ENCODE measurements at places on chromosomes 2 and 18.

DNA sequence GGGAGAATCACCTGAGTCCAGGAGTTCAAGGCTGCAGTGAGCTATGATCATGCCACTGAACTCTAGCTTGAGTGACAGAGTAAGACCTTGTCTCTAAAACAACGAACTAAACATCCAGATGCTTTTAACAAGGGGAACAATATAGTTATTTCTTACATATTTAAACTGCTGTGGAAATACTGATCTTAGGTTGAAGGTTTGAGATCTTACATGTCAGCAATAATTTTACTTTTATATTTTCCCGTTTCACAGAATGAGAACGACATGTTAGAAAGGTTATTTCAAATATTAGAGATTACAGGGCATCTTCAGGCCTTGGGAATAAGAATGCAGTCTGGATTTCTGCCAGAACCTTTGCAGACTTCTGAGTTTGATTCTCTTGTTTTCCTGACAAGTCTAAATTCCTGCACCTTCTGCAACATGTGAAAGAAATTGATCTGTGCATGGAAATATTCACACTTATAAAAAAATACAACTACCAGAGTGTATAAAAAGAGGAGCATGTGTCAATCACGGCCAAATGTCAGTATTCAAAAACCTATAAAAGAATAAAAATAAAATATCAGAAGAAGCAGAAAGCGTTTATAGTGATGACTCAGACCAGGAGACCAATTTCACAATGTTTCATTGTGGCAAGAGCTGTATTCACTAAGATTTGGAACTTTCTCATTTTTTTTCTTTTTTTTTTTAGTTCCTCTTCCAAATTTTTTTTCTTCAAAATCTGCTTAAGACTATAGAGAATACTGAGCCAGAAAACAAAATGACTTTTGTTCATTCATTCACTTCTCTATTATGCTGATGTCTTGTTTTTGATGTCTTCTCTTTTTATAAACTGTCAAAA is 29.6 kb downstream of the COLEC12 start:
- H3K36me3 ChIP-seq: peaks cover 2% of the 10 kb centered on the region
- H3K4me1 ChIP-seq: peaks cover 32% of the 10 kb centered on the region
- no peak for DNase-seq
- no peak overlapping the region for H3K4me3 ChIP-seq
- peak overlapping the region; percentile 54 for H3K27ac ChIP-seq
- H3K27me3 ChIP-seq: no peaks in the 10 kb centered on the region

- H3K27ac ChIP-seq: no peak overlapping the region
- H3K4me3 ChIP-seq: no peak overlapping the region
- no peak for DNase-seq
- H3K36me3 ChIP-seq: peaks cover 2% of the 10 kb centered on the region
- peaks cover 20% of the 10 kb centered on the region for H3K4me1 ChIP-seq
These were observed 3.5 kb downstream of the ACTR2 start for GRCh38 chr2:65231121-65231520.

DNA sequence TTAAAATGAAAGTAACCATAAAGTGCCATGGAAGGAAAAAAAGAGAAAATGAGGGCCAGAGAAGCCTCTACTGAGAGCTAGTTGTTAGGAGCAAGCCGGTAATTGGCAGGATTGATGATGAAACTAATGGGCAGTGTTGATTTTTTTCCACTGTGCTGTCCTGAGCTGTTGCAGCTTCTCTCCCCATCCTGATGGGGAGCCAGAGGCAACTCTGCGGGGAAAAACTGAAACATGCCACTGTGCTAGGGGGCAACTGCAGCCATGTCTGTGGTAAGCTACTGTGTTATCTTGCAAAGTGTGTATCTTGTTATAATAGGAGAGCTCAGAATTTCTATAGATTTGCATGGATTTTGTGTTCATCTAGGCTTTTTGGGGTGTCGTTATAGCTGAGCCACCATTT is 487.9 kb downstream of the STK39 start:
- no peak overlapping the region for H3K4me3 ChIP-seq
- H3K4me1 ChIP-seq: peaks cover 22% of the 10 kb centered on the region
- no peak for DNase-seq
- no peaks in the 10 kb centered on the region for H3K27me3 ChIP-seq
- no peak overlapping the region for H3K27ac ChIP-seq
- no peaks in the 10 kb centered on the region for H3K36me3 ChIP-seq

- H3K4me1 ChIP-seq: no peaks in the 10 kb centered on the region
- H3K36me3 ChIP-seq: no peaks in the 10 kb centered on the region
- DNase-seq: no peak
These were observed 9.5 kb upstream of the NGEF start for GRCh38 chr2:233022561-233022960.

DNA sequence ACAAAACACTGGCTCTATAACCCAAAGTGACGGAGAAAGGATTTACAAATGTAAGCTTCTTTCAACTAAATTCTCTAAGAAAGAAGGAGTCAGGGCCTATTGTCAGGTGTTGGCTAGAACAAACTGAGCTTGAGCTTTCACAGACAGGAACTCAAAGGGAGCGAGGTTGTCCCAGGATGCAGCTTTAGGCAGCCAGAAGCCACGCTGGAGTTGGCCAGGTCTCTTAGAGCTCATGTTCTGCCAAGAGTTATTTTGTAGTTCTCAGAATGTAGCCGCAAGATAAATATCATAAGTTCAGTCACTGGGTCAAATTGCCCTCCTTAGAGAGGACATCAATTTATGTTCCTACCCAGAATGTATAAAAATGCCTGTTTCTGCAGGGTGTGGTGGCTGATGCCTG is 54.1 kb upstream of the GREB1L start:
- no peak overlapping the region for H3K27ac ChIP-seq
- no peaks in the 10 kb centered on the region for H3K36me3 ChIP-seq
- no peak for DNase-seq
- H3K27me3 ChIP-seq: peaks cover 3% of the 10 kb centered on the region
- H3K4me1 ChIP-seq: no peaks in the 10 kb centered on the region

DNA sequence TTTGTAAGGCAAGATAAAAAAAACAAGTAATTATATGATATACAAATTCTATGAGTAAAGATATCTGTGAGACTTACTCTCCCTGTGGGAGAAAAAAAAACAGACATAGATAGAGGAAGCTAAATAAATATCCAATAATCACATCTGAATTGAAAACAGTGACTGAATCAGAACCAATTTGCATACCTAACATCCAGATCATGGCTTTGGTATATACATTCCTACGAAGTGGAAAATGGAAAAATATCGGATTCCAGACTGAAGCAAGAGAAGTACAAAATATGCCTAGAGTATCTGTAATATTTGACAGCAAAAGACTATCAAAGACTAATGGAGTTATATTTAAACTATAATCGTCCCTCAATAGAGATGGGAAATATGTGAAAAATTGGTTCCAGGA is 1108.1 kb upstream of the CHAC2 start:
- no peak for DNase-seq
- H3K4me3 ChIP-seq: no peak overlapping the region
- H3K27ac ChIP-seq: no peak overlapping the region

GRCh38 chr2:151037434-151037833 is 224.2 kb downstream of the RBM43 start:
- H3K36me3 ChIP-seq: no peaks in the 10 kb centered on the region
- peaks cover 26% of the 10 kb centered on the region for H3K4me1 ChIP-seq
- no peak overlapping the region for H3K4me3 ChIP-seq
- H3K27ac ChIP-seq: no peak overlapping the region
- H3K27me3 ChIP-seq: no peaks in the 10 kb centered on the region

- no peaks in the 10 kb centered on the region for H3K27me3 ChIP-seq
- no peak for DNase-seq
- H3K36me3 ChIP-seq: no peaks in the 10 kb centered on the region
- peaks cover 34% of the 10 kb centered on the region for H3K4me1 ChIP-seq
- no peak overlapping the region for H3K4me3 ChIP-seq
These were observed 86.0 kb downstream of the ICOS start for GRCh38 chr2:204022550-204022949.

GRCh38 chr2:187390891-187391290 is 57.2 kb downstream of the CALCRL start:
- H3K4me1 ChIP-seq: no peaks in the 10 kb centered on the region
- no peaks in the 10 kb centered on the region for H3K36me3 ChIP-seq
- H3K4me3 ChIP-seq: no peak overlapping the region

- H3K27me3 ChIP-seq: no peaks in the 10 kb centered on the region
- no peak for DNase-seq
- H3K4me1 ChIP-seq: peaks cover 3% of the 10 kb centered on the region
- no peak overlapping the region for H3K4me3 ChIP-seq
- H3K36me3 ChIP-seq: no peaks in the 10 kb centered on the region
These were observed 27.6 kb downstream of the ANKAR start for GRCh38 chr2:189702071-189702470.

- no peaks in the 10 kb centered on the region for H3K27me3 ChIP-seq
- H3K36me3 ChIP-seq: peaks cover 49% of the 10 kb centered on the region
- H3K4me1 ChIP-seq: no peaks in the 10 kb centered on the region
- DNase-seq: no peak
- H3K4me3 ChIP-seq: no peak overlapping the region
These were observed 90.1 kb downstream of the ABI2 start for GRCh38 chr2:203418271-203418670.

DNA sequence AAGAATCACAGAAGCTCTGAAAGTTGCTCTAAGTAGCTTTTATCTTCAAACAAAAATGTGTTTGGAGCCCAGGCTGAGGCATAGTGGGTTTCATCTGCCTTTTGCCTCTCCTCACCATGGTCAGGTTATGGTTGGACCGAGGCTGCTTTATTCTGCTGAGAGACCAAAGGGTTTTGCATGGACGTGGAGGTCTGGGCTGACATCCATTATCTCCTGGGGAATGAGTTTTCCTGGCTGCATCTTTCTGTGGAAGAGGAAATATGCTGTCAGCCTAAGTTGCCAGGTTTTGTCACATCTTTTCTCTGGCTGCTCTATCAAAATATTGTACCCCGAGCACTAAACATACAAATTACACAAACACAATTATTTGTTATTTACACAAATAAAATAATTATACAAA is 223.2 kb downstream of the LDLRAD4 start:
- H3K36me3 ChIP-seq: no peaks in the 10 kb centered on the region
- no peak overlapping the region for H3K4me3 ChIP-seq
- H3K27me3 ChIP-seq: peaks cover 5% of the 10 kb centered on the region
- peaks cover 24% of the 10 kb centered on the region for H3K4me1 ChIP-seq

DNA sequence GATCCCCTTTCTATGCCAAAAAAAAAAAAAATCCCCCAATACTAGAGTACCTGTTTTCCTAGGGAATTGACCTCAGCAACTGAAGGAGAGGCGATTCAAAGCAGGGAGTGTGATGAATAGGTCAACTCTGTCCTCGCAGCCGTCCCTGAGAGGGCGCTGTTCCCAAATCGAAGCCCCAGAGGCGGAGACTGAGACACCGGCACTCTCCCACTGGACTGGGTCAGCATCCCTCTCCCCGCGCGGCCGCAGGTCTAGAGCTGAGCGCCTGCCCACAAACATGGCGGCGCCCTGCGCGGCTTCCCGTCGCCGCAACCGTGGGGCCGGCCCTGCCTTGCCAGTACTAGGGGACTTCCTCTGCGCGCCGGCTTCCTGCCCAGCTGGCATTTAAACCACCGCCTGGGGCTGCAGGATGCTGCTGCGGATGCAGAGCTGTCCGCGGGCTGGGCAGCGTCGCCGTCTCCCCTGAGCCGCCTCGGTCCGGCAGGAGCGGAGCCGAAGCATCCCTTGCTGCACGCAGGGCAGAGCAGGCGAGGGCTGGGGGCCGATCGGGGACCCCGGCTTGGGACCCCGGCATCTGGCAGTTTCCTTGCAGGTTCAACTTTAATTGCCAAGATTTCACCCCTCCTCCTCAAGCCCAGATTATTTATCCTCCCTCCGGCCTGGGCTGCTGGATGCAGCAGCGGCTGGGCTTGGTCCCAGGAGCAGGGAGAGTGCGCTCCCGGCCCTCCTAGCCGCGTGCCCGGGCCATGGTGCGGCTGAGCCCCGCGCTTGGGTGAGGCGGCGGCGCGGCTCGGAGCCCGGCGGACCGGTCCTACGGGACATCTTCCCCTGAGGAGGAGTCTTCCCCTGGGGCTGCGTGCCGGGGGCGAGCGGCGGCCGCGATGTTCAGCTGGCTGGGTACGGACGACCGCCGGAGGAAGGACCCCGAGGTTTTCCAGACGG is at the start of gene EHD3:
EHD3 (plus strand) TSS at position 412 of the 942 bp plus-strand sequence; CDS start at position 882, 470 bp downstream.
- H3K4me1 ChIP-seq: peaks cover 54% of the 10 kb centered on the region
- H3K36me3 ChIP-seq: no peaks in the 10 kb centered on the region
- H3K27ac ChIP-seq: peak within 1 kb of the TSS; percentile 49
- H3K4me3 ChIP-seq: peak within 1 kb of the TSS; percentile 76
- DNase-seq: peak; percentile 83

DNA sequence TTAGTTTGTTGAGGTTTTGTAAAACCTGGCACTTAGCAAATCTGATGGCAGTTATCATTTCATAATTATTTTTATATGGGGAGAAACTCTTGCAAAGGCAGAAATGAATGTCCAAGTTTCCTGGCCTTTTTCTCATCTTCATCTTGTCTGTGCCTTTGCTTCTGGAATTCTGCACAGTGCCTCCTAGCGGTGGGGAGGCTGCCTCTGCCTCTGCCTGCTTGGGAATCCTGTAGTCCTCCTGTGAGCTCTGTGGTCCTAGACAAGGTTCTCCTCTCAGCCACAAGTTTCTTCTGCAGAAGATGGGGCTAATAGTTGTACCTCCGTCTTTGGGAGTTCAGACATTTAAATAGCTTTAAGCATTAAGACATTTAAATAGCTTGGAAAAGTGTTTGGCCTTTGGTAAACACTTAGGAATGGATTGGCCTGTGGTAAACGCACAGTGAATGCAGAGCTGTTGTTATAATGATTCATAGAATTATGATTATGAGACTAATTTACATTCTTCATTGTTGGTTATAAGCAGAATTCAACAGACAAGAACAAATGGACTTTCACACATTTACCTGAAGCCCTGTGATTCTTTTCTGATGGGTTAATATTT is 101.2 kb downstream of the ZNF236 start:
- no peaks in the 10 kb centered on the region for H3K4me1 ChIP-seq
- H3K4me3 ChIP-seq: no peak overlapping the region
- no peaks in the 10 kb centered on the region for H3K27me3 ChIP-seq
- DNase-seq: no peak
- H3K27ac ChIP-seq: no peak overlapping the region
- H3K36me3 ChIP-seq: peaks cover 41% of the 10 kb centered on the region

DNA sequence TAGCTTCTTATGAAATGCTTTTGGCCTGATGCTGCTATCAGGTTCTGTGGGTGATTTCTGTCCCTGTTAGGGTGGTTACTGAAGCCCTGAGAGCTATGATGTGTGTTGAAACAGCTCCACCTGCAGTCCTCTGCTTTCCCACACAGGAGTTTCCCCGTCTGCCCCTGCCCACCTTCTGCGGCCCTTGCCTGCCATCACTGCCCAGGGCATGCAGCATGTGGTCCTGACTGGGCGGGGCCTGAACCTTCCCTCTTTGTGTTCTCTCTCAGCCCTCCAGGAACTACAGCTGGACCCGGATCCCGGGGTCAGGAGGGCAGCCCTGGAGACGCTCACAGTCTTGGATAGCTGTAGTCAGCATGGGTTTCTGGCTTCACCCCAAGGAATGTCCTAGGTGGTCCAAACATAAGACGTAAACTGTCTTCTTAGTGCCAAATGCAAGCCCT is 21.4 kb downstream of the HJURP start:
- no peaks in the 10 kb centered on the region for H3K27me3 ChIP-seq
- H3K4me3 ChIP-seq: no peak overlapping the region

GRCh38 chr2:73264783-73265182 is 19.5 kb downstream of the FBXO41 start:
- no peak overlapping the region for H3K27ac ChIP-seq
- peaks cover 37% of the 10 kb centered on the region for H3K27me3 ChIP-seq
- no peaks in the 10 kb centered on the region for H3K36me3 ChIP-seq
- peaks cover 10% of the 10 kb centered on the region for H3K4me1 ChIP-seq
- H3K4me3 ChIP-seq: no peak overlapping the region

GRCh38 chr18:49025426-49025766 is 74.6 kb upstream of the SMAD7 start:
- peaks cover 4% of the 10 kb centered on the region for H3K4me1 ChIP-seq
- H3K36me3 ChIP-seq: no peaks in the 10 kb centered on the region
- H3K27me3 ChIP-seq: no peaks in the 10 kb centered on the region
- H3K4me3 ChIP-seq: no peak overlapping the region
